Effector memory CD4-positive, alpha-beta T cell (primary cell): ENCODE measurements at places on chromosomes 11 and 22.

DNA sequence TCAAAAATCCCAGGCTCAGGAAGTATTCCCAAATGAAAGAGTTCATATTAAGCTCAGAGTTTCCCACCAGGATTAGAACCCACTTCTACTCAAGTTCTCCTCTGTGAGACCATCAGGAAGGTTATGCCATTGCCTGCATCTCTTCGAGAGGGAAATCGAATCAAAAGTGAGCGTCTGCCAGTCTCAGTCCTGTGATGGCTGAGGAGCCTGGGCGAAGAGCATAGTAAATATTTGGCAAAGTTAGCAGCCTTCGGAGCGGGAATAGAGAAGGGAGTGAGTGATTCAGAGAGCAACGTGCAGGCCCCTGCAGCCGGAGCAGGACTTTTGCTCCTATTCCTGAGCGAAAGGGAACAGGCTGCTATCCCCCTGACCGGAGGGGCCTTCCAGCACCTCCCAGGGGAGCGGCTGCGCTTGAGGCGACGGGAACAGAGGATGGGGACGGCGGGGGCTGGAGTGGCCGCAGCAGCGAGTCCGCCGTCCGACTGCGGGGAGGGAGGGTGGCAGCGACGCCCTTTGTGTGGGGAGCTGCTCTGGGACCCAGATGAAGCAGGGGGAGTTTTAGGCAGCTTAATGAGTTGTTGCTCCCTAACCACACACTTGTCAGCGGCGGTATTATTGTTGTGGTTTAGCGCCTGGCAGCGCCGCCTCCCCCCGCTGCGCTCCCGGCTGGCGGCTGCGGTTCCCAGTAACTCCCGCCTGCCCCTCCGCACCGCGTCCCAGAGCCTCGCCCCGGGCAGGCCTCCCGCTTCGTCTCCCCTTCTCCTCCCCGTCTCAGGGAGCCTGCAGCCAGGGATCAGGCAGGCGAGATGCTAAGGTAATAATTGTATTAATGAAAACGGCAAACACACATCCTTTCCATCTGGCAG is 21.7 kb upstream of the NRGN start:
- DNase-seq = peak; percentile 16

DNA sequence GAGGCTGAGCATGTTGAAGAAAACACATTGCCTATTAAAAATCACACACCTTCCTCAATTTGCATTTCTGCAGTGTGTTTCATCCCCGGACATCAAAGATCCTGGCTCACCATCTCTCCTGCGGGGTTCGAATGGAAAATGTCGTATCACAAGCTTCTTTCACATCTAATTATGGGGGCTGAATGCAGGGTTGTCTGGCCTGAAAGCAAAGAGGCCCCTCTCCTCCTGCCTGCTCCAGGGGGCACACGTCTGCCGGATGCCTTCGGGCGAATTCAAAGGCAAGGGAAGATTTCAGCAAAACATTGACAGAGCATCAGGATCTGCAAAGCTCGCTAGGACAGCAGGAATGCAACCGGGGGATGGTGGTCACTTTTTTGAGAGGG is 1447.7 kb downstream of the TBC1D22A start:
- no peak for DNase-seq

- DNase-seq = no peak
These were observed 28.1 kb downstream of the OR2AT4 start for GRCh38 chr11:75068559-75068958.

DNA sequence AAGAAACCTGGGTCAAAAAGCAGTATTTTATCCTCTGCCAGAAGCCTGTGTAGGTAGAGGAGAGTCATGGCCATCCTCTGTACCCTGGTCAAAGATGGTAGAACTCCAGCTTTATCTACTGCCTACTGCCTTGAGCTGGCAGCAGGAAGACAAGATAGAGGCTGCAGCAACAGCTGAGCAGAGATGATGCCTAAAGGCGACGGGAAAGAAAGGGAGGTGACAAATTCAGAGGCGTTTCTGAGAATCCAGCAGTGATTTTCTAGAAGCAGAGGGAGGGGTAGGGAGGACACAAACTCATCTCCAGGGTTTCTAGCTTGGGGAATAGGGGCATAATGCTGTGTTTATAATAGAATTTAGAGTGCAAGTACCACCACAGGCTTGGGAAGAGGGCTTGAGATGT is 15.5 kb upstream of the C1QTNF4 start:
- no peak for DNase-seq

DNA sequence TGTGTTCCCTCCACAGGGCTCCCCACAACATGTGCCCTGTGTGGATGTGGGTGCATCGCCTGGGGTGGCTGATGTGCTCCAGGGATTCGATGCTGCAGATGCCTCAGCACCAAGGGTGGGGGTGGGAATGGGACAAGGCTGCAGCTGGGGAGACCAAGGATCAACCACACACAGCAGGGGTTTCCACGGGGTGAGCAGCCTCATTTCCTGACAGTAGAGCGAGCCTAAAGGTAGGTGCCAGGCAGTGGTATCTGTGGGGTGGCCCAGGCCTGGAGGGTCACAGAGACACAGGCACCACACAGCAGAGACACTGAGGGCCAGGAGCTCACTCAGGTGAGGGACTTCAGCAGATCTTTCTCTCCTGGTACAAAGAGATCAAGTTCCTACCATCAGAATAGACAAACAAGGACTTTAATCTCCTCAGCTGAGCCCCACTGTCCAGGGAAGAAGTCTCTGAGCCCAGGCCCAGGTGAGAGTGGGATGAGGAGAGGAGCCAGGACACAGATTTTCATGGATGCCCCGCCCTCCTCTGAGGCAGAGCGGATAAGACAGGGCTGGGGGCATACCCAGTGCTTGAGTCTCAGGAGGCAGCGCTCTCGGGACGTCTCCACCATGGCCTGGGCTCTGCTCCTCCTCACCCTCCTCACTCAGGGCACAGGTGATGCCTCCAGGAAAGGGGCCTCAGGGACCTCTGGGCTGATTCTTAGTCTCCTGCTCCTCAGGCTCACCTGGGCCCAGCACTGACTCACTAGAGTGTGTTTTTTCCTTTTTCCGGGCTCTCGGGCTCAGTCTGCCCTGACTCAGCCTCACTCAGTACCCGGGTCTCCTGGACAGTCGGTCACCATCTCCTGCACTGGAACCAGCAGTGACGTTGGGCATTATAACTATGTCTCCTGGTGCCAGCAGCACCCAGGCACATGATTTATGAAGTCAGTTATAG is 19.7 kb downstream of the GGTLC2 start:
- no peak for DNase-seq

DNA sequence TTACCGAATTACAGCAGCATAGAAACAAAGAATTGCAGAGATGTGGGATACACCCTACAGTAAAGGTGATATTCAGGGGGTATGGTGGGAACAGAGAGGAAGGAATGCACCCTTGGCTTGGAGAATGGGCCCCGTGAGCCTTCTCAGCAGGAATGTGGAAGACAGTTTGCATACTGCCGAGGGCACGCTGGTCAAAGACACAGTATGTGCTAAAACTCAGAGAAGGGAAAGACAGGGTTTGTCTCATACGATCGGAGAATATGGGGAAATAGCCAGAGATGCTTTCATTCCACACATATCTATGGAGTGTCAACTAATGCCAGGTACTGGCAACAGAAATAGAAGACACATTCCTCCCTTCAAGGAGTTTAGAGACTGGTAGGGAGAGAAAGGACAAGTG is 36.9 kb downstream of the UBASH3B start:
- DNase-seq = no peak

DNA sequence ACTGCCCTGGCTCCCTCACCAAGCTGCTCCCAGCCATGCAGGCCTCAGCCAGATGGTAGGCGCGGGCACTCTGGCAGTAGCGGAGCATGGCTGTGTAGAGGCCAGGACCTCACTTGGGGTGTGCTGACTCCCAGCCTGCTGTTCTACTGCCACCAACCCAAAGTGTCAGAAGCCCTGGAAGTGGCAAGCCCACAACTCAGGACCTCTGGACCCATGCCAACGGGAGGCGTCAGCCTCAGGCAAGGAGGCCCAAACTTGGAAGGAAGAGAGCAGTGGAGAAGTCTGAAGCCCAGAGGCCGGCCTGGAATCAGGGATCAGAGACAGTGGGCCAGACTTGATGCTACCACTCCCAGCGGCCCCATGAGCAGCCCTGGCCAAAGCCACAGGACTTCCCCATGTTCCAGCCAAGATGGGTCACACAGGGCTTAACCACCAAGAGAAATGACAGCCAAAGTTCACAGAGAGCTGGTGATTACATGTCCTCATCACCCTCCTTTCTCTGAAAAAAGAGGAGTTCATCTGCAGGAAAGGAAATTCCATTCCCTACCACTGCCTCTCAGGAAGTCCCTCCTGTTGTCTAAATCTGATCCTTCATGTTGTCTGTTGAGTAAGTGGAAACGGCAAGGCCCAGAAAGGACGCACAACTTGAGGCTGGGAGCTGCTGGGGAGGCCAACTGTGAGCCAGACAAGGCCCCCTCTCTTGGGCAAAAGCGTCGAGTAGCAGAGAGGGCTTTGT is 4.4 kb downstream of the ARRB1 start:
- no peak for DNase-seq

DNA sequence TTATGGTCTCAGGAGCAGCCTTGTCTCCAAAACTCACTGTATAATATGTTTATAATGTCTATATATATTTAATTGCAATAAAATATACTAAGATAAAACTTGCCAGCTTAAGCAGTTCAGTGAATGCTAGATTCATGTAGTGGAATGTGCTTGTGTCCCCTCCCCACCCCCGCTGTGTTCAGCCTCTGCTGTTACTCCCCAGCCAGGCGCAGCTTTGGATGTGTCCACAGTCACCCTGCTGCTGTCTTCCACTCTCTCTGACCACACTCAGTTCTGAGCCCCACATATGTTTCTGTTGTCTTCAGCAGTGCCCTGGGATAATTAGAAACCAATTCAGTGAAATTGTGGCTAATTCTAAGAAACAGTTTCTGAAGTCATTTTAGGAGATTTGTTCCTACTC is 52.2 kb downstream of the PPFIA1 start:
- no peak for DNase-seq

GRCh38 chr22:48362721-48363404 is 1464.8 kb downstream of the BRD1 start:
- DNase-seq = no peak

GRCh38 chr11:109148669-109149068 is 273.3 kb upstream of the C11orf87 start:
- no peak for DNase-seq
